Activated CD4-positive, alpha-beta T cell treated with anti-CD3 and anti-CD28 coated beads, Interleukin-2, amount 10 ng/mL, durations not matched to agents 24 days and 14 days (primary cell): ENCODE measurements at places on chromosomes 7 and 10.

DNA sequence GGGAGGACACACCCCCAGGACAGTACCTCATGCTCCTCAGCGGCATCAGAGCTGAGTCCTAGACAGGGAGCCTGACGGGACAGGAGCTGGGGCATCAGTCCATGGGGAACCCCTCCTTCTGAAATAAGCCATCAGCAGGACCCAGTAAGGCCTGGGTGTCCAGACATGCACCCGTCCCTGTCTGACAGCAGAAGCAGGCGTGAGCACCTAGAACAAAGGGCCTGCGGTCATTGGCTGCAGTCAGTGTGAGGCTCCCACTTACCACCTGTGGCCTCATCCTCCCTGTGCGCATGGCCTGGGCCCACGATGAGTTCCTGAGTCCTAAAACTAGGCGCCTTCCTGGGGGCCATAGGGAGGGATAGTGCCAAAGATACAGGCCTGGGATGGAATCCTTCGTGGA, 484.7 kb downstream of the PTPRN2 start:
- DNase-seq = no peak

- DNase-seq = no peak
Observed at GRCh38 chr7:45451342-45452035, 122.7 kb upstream of the ADCY1 start.

DNA sequence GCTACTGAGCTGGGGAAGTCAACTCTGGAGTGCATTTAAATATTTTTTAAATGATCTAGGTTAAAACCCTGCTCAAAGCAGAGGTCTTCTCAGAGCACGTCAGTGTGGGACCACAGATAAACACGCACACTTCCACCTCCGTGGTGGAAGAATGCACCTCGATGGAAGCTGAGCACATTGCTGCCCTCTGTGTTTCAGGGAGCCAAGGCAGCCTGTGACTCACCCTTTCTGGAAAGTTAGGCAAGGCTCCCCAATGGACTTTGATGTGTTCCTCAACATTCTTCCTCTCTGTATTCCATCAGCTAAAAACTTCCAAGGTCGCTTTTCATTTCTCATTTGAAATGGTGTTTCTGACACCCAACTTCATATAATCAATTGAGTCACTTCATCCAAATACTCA, 170.8 kb upstream of the KMT2E start:
- no peak for DNase-seq

GRCh38 chr7:85186083-85186520, 754 bp downstream of the SEMA3D start:
- DNase-seq = no peak

- DNase-seq = no peak
Observed at GRCh38 chr7:18290223-18290622, 205.3 kb upstream of the HDAC9 start.

GRCh38 chr7:22561321-22561811, 61.4 kb upstream of the STEAP1B start:
- DNase-seq = no peak

DNA sequence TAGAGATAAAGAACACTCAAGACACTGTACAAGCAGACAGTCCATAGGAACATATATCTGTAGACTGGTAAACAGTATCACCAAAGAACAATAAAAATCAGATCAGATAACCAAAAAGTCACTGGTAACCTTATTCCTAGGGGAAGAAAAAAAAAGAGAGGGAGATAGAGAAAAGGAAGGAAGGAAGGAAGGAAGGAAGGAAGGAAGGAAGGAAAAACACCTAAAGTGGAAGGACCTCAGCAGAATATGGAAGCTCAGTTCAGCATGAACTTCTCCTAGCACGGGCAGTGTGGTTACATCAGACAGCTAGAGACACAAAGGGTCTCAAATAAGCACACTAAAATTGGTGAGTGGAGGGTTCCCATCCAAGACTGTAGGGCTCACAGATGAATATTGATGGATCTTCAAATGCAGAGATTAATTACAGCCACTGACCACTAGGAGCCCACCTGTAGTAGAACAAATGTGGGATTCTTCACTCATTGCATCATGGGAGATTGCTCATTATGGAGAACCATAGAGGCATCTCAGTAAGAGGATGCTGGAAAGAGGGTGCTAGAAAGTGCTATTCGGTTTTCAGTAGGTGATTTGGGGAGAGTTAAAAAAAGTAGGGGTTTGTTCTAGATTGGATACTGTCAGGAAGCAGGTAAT, 293.4 kb upstream of the C7orf33 start:
- DNase-seq = no peak

DNA sequence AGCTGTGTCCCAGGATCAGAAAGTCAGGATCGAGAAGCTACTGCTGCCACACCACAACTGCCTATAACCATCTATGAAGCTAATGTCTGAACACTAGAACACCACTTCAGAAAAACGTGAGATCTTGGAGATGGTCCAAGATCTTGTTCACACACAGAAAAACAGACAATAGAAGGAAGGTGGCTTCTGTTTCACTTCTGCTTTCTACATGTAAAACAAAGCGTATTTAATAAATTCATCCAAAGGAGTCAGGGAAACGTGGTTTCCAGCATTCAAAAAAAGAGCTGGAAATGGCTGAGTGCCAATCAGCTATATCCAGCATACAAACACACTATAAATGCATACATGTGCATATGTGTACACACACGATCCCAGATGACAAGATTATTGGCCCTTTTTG, 70.2 kb upstream of the CCDC71L start:
- no peak for DNase-seq
